ENCODE measurements at places on chromosomes 12 and 14.

- no peak for DNase-seq
Measured at GRCh38 chr12:116916122-116916521, 5.4 kb downstream of the FBXW8 start.

- no peak for DNase-seq
Measured at GRCh38 chr12:106957583-106957982, 1.9 kb downstream of the TMEM263 start.

DNA sequence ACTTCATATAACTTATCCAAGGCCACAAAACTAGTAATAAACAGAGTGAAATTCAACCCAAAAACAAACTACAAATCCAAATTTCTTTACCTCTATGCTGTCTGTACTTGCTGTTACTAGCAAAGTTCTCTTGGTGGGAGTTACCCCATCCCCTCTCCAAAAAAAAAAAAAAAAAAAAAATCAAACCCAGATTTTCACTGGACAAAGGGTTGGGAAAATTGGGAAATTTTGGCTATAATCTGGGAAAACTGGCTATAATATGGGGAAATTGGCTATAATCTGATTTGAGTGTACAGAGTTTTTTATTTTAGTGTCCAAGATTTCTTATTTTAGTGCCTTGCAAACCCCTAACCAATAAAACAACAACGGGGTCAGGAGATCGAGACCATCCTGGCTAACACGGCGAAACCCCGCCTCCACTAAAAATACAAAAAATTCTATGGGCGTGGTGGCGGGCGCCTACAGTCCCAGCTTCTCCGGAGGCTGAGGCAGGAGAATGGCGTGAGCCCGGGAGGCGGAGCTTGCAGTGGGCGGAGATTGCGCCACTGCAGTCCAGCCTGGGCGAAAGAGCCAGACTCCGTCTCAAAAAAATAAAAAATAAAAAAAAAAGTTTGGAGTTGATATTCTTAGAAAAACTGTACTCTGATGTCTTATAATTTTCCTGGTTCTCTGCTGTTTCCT, 148.4 kb downstream of the CHST11 start:
- DNase-seq = no peak

DNA sequence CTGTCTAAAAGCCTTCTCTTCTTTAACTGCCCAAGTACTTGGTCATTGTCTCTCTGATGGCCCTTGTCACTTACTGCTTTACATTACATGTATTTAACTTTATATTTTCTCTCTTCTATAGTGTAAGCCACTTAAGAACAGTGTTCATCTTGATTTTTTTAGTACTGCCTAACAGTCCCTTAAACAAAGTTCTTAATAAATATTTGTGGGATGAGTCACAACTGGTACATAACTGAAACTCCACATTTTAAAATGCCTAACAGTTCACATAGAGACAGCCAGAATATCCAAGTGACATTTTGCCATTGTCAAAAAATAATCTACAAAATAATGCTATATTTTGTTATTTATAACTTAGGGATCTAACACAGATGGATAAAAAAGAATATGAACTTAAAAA, 146.6 kb downstream of the STXBP6 start:
- DNase-seq = no peak

- no peak for DNase-seq
Measured at GRCh38 chr12:108728820-108729611, 2.3 kb downstream of the CORO1C start.

GRCh38 chr14:31457665-31458659, 656 bp upstream of the DTD2 start:
- DNase-seq = no peak

DNA sequence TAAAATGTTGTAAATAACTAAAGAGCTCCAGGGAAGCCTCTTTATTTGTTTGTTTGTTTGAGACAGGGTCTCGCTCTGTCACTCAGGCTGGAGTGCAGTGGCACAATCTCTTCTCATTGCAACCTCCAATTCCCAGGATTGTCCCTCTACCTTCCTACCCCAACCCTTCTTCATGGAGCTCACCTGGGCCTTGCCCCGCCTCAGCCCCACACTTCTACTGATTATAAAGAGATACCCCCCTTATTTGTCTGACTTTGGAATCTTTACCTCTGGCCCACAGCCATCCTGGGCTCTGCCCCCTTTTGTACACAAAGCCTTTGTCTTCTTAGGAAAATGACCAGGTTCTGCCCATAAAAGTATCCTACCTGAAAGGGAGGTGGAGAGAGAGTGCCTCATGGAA, 9.1 kb upstream of the BLTP3B start:
- DNase-seq = no peak

DNA sequence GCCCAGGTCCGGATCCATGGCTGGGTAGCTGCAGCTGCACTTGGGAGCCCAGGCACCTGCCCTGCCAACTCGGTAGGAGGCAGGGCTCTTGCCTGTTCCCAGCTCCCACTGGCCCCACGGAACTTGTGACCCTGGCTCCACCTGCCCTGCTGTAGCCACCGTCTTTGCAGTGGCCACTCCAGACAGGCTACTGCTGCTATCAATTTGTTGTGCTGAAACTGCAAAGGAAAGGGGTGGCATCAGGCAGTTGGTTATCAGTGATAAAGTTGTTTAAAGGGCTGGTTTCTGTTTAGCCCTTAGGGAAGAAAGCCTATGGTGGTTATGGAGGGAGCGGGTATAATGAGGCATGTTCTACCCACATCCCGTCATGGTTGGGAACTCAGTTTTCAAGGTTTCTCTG, 32.1 kb upstream of the ARID2 start:
- DNase-seq = no peak

DNA sequence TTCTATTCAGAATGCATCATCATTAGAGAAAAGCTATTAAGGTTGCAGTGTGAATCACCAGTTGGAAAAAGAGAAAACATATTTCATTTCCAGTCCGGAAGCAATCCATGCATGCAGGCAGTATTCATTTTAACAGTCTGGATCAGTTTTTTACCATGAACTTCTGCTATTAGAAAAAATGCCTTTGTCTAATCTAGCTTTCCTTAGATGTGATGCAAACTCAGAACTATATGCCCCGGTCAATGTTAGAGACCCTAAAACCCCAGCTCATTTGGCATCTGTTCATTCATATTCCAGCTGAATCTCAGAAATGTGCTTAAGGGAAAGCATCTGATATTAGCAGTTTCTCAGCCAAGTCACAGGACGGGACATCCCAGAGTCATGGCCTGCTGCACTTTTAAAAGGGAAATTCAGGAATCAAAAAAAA, 8.5 kb downstream of the IRAK3 start:
- no peak for DNase-seq

- no peak for DNase-seq
Measured at GRCh38 chr12:6292606-6293005, 17.9 kb upstream of the PLEKHG6 start.

DNA sequence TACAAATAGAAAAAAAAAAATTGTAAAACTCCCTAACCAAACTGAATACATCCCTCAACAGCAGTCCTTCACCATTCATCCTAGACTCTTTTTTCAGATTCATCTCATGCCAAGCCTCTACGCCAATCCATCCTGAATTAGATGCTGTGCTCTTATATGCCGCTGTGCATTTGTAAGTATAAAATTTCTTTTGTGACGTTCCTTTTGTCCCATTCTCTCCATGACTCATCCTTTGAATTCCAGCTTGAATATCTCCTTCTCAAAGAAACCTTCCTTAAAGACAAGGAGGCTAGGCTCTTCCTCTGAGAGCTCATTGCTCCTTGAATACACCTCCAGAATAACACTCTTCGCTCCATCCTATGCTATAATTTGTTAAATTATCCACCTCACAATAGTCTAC, 359.2 kb downstream of the RMST start:
- DNase-seq = no peak

DNA sequence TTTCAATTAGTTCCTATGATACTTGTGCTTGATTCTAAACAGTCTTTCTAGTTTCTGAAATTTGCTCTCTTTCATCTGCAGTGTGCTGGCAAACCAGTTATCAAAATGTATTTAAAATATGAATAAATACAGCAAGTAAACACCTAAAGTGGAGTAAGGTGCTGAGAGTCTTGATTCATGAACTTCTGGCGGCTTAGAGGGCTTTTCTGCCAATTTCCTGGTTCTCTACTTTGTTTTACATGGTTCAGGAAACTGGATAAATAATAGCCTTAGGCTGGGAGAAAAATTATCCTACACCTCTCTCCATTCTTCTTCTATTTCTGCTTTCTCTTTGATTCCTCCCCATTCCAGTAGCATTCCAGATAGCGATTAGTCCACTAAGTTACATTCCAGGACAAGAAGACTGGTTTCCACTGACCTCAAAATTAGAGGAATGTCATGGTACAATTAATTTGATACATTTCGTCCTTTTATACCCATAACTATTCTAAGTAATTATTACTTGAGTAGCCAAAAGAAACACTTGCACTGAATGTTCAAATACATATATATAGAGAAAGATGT, 14.9 kb downstream of the ATP2B1 start:
- no peak for DNase-seq

- no peak for DNase-seq
Measured at GRCh38 chr12:123696207-123696606, 15.9 kb upstream of the ATP6V0A2 start.

- no peak for DNase-seq
Measured at GRCh38 chr12:12736759-12737676, 19.9 kb downstream of the CDKN1B start.

DNA sequence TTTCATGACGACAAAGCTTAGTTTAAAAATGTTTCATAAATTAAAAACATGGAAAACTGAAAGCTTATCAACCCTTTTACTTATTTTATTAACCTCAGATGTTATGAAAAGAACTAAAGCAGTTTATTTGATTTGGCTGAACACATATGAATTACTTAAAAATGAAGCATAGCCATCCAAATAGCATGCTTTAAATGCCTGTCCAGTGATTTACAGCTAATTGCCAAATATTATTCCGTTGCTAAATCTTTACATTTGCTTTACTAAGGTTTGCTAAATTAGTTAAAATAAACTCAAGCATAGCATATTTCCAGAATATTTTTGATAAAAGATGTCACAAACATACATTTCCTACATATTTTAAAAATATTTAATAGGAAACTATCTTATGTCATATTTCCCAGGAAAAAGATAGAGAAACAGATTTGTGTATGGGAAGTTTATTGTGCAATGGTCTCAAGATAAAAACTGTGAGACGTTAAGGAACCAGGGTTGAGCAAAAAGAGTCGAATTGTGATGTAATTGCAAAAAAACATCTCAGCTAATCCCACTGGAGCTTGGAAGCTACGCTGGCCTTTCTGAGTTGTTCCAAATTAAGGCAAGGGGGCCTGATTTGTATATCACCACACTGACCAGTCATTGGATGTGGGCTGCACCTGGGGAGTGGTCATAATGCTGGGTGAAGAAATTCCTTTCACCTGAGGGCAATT, 25.8 kb downstream of the GPR135 start:
- DNase-seq = no peak

GRCh38 chr14:49861699-49862088, 9.1 kb upstream of the NEMF start:
- peak; percentile 21 for DNase-seq

GRCh38 chr12:114404926-114405518, 922 bp downstream of the TBX5 start:
- no peak for DNase-seq

GRCh38 chr14:21680072-21680471, 6.5 kb upstream of the OR4E1 start:
- no peak for DNase-seq

DNA sequence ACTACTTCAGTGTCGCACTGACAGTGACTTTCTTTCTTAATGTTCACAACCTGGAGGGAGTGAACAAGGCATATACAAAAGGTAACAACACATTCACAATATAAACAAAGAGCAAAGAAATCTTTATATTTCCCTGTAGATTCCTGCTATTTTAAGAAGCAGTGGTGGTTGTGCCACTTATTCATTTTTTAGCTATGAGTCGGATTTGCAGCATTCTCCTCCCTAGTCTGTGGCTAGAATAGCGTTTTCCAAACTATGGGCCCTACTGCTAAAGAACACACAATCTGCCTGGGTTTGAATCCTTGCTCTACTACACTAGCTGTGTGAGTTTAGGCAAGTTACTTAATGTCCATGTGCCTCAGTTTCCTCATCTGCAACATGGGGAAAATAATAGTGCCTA, 18.6 kb upstream of the MDM1 start:
- no peak for DNase-seq

GRCh38 chr12:86456241-86456640, 200.1 kb upstream of the MGAT4C start:
- DNase-seq = no peak

- DNase-seq = no peak
Measured at GRCh38 chr14:99786511-99786989, 6.7 kb upstream of the EML1 start.

GRCh38 chr12:38155526-38156496, 160.8 kb upstream of the ALG10B start:
- DNase-seq = no peak

DNA sequence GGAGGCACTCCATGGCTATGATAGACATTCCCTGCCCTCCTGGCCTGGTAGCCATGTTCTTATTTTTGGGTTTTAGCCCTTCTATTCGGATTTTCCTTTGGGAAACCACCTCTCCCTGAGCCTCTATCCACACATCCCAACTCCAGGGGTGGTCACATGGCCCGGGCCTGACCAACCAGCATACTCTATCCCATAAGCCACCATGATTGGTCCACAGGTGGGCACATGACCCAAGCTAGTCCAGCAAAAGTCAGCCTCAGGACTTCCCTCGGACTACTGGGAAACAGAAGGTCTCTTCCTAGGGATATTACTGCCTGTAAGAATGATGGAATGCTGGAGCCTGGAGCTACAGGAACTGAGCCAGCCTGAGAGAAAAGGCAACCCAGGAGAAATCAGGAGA, 12.5 kb downstream of the PRIMA1 start:
- no peak for DNase-seq

GRCh38 chr14:26289891-26290486, 307.8 kb downstream of the NOVA1 start:
- no peak for DNase-seq

GRCh38 chr14:37865719-37866549, 270.5 kb downstream of the TTC6 start:
- DNase-seq = no peak

DNA sequence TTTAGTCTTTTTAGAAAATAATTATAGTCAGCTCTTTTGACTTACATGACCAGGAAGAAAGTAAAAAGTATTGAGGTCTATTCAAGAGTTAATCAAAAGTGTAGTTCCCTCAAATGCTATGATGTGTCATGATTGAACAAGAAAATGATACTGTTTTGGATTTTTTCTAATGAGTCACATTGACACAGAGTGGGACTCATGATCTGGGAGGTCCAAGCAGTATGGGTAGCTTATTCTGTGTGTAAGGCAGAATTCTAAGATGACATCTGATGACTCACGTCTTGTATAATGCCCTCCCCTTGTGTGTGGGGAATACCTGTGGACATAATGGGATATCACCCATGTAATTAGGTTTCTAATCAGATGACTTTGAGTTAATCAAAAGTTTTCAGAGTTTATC, 178.1 kb upstream of the DDHD1 start:
- no peak for DNase-seq

DNA sequence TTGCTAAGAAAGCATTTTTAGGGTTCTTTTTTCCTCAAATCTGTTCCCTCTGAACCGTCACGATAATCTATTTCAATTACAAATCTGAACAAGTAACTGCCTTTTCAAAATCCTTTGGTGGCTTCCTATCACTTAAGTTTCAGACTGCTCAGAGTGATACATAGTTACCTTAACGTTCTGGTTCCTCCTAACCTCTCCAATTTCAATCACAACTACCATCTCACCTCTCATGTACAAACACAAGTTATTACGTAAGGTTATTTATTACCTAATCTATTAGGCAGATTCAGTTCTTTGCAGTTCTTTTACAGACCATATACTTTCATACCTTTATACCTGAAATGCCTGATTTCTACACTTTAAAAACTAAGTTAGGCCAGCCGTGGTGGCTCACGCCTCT, 12.1 kb downstream of the RNF212B start:
- DNase-seq = no peak

GRCh38 chr12:98126637-98127335, 388.6 kb upstream of the TMPO start:
- no peak for DNase-seq

Measured in stimulated activated CD8-positive, alpha-beta memory T cell treated with anti-CD3 and anti-CD28 coated beads, Interleukin-7, amount 100 ng/mL, for 1 hour (primary cell).